Activated CD4-positive, CD25-positive, alpha-beta regulatory T cell treated with anti-CD3 and anti-CD28 coated beads, Interleukin-2, amount 50 U/mL, for 72 hours (primary cell): ENCODE measurements at places on chromosomes 4 and X.

GRCh38 chrX:6159468-6159867 lies 69.2 kb downstream of the NLGN4X start:
- DNase-seq: no peak

DNA sequence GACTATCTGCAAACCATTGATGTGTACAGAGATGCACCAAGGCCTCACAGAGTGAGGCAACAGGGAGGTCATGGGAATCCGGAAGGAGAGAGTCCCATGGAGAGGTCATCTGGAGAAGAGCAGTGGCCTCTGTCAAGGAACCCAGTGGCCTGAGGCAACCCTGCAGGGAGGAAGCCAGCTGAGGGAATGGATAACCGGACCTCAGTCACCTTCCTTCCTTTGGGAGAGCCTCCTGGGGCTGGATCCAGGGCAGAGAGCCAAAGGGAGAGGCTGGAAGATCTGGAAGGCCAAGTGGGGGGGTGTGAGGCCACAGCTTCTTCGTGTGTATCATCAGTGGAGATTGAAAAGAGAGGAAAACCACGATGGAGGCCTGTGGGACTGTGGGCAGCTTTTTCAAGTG lies 24.3 kb upstream of the CD38 start:
- no peak for DNase-seq

DNA sequence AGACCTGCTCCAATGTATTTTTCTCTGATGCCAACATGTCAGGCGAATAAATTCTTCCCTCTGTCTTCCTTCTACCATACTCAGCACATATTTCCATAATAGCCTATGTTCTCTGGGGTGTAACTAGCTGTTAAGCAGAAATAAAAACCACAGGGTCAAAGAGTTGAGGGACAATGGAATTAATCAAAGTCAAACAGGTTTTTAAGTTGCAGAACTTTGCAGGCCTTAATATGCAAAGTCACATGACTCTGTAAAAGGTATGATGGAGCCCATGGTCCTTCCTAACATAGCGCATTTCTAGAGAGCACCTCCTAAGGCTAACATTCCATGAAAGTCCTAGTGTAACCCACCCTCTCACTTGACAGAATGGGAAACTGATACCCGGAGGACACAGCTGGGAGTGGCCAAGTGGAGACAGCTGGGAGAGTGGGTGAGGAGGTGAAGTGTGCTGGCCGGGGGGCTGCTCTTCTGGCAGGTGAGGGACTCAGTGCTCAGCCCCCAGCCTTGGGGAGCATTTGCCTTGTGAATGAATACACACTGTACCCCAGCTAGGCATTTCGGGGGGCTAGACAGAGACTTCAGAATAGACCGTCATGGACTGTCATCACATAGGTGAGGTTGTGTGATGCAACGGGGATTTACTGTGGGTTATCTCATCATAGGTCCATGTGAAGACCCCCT lies 8.4 kb upstream of the SORCS2 start:
- peak; percentile 5 for DNase-seq

GRCh38 chr4:3464911-3465697 lies 2.0 kb downstream of the DOK7 start:
- no peak for DNase-seq

DNA sequence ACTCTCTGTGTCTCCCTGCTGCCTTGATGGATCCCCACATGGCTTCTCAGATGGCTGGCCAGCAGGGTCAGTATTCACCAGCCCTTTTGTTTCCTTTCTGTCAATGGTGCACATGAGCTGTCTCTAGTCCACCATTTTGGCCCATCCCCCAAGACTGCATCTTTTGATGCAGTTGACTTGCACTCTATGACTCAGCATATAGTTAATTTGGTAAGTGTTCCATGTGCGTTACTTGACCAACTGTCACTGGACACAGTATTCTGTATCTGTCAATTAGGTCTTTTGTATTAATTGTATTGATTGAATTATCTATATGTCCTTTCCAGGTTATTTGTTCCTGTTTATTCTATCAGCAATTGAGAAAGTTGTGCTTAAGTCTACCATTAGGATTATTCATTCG lies 29.2 kb downstream of the PRDM5 start:
- DNase-seq: no peak

- DNase-seq: no peak
These were observed 132.7 kb downstream of the PJA1 start for GRCh38 chrX:69032601-69033000.

- DNase-seq: no peak
These were observed 28.8 kb upstream of the CFAP47 start for GRCh38 chrX:35890699-35891098.

- no peak for DNase-seq
These were observed 682.0 kb downstream of the KCTD8 start for GRCh38 chr4:43766648-43767047.

DNA sequence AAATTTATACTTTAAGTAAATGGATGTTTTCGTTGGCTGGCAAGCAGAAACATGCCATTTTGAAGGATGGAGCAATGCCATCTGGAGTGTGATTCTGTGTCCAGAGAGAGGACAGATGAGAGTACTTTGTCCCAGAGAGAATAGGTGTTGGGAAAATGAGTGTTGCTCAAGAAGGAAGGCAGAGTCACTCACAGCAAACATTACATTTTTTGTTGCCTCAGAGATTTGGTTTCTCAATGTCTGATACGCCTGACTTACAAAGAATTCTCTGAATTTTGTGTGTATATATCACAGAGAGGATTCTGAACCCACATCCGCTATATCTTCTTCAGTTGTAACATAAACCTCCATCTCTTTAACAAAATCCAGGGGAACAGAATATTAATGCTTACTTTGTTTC lies 102.8 kb upstream of the PCDH18 start:
- no peak for DNase-seq

GRCh38 chr4:151798678-151799416 lies 38.0 kb upstream of the GATB start:
- DNase-seq: no peak

- no peak for DNase-seq
These were observed 33.4 kb downstream of the SPRY1 start for GRCh38 chr4:123430031-123430430.

DNA sequence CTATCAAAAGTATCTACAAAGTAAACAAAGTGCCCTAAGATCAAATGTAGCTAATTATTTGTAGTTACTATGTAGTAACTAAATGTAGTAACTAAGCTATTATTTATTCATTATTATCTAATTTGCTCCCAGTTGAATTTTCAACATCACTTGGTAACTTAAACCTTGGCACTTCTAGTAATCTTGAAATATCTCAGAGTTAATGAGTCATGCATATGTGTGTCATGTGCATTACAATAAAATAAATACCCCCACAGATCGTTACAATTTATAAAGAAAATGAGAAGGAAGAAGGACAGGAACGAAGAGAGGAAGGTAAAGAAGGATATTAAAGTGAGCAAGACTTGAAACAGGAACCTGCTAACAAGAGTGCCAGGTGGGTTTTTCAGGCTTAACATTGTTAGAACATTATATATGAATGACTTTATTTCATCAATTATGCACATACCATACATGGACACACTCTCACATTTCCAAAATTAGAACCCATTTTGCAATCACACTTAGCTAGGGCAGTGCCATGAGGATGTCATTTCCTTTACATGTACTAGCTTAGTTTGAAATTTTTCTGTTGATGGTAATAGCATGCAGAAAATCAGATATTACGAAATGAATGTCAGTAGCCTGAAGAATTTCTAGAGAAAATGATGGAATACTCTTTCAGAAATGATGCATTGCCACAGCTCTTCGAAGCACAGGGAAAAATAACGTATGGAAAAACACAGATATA lies 1670.4 kb upstream of the AGA start:
- DNase-seq: no peak

DNA sequence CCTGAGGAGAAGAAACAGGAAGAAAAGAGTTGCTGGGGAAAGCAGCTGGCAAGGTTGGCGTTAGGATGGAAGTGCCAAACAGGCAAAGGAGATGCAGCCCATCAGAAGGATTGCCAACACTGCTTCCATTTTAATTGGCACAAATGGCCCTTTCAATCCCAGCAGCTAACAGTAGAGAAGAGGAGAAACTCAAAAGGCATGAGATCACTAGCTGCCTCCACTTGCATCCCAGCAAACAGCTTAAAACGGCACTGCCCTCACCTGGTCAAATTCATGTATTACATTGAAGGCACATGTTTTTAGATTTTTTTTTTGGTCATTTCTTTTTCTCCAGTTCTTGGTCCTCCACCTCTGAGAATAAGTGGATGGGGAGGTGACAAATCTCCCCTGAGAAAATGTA lies 14.9 kb upstream of the LOC101059915 start:
- no peak for DNase-seq

DNA sequence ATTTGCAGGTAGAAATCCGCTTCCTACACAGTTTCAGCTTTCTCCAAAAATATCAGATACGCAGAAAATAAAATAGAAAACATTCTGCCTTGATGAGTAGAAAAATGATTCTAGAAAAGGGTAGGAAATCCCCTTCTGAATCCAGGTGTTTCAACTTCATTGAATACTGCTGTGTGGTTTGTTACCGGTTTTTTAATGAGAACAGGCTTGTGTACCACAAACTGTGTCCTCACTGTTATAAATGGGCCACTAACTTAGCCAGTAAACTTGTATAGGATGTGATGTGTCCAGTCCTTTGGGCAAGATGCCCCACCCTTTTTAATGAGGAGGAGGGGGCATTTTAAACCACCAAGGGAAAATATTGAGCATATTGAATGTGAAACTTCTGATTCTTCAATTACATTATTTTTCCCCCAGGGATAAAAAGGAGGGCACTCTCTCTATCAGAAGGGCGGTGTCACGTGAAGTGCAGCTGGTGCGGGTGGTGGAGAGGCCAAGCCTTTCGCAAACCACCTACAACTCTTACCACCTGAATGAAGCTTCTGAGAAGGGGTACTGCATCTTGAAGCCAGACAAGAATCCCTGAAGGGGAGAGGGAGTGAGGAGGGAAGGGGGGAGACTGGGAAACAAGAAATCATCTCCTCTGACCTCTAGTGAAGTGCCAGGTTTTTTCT lies 4.5 kb downstream of the CXXC4 start:
- DNase-seq: no peak

DNA sequence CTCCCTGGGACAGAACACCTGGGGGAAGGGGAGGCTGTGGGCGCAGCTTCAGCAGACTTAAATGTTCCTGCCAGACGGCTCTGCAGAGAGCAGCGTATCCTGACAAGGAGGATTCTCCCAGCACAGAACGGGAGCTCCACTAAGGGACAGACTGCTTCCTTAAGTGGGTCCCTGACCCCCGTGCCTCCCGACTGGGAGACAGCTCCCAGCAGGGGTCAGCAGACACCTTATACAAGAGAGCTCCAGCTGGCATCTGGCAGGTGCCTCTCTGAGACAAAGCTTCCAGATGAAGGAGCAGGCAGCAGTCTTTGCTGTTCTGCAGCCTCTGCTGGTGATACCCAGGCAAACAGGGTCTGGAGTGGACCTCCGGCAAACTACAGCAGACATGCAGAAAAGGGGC lies 44.5 kb upstream of the FAAH2 start:
- no peak for DNase-seq

- no peak for DNase-seq
These were observed 151.4 kb upstream of the USP9X start for GRCh38 chrX:40933706-40934425.
